ENCODE measurements at places on chromosomes 13 and 19.

DNA sequence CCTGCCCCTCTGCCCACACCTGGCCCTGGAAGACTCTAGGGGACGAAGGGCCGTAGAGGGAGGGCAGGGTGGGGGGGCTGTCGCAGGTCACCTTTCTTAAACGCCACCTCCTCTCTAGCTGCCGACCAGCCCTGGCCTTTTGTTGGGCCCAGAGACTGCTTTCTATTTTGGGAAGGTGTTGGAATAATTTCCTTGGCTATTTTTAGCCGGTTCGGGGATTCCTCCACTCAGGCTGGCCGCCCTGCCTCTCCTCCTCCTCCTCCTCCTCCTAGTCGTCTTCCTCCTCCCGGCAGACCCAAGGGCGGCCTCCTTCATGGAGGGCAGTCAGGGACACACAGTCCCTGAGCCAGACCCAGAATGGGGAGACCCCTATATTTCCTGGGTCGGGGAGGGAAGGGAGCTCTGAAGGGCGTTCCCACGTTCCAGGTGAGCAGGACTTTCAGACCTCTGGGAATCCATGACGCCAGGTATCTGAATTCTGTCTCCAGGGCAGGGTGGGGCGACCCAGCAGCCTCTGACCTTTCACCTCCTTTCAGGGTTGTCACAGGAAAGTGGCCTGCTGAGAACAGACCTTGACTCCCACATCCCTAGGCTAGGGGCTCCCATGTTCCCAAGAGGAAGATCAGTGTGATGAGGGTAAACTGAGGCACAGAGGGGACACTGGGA, 19.9 kb downstream of the GADD45B start:
- DNase-seq: no peak

DNA sequence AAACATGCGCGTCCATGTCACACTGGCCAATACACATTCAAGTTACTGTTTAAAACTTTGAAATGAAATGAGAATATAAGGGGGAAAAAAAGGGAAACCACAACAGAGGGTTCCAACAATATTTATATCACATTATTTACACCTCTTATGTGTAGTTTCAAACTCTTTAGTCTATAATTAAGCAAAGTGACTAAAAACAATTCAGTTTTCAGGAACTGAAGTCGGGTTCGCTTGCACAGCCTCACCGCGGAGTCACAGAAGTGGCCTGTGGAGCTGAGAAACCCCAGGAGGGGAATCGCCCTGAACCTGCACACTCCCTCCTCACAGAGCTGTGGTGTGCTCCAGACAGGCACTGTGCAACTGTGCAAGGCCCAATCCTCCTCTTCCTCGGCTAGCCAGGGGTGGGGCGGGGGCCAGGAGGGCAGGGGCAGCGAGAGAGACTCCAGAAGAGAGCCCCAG, 75.9 kb downstream of the STK24 start:
- no peak for DNase-seq

DNA sequence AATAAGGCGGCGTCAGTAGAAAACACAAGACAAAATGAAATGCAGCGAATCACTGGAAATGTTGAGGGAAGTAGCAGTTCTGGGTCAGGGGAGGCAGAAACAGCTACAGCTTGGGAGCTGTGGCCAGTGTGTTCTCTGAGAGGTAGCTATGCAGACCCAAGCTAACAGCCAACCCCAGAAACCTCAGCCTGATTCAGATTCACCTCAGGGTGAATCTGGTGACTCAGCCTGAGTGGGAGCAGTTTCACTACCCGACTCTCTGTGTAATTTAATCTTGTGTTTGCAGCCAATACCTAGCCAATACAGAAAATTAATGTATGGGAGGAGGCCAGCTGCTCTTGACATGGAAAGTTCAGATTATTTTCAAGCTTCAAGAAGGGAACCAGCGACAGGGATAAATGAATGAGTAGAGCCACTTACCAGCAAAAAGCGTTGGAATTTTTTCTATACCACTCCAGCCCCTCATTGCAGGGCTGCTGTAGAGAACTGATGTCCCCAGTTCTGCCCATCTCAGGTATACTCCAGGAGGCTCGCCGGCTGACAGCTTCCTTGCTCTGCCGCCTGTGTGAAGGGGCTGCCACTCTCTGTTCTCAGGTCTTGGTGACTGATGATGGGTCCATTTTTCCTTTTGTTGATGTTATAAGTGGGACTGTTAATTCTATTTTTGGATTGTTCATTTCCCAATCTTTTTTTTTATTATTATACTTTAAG, 8.9 kb downstream of the IGFL3 start:
- no peak for DNase-seq

- no peak for DNase-seq
Measured at GRCh38 chr13:57491318-57491717, 140.2 kb upstream of the PCDH17 start.

- no peak for DNase-seq
Measured at GRCh38 chr13:77544355-77544754, 8.8 kb downstream of the SCEL start.

- no peak for DNase-seq
Measured at GRCh38 chr13:28872427-28873176, 52.5 kb downstream of the MTUS2 start.

GRCh38 chr19:7500811-7501450, 12.1 kb upstream of the PEX11G start:
- DNase-seq: no peak

- DNase-seq: no peak
Measured at GRCh38 chr19:33740811-33741396, 55.8 kb upstream of the KCTD15 start.

- DNase-seq: no peak
Measured at GRCh38 chr13:43139211-43139610, 115.8 kb downstream of the DNAJC15 start.

DNA sequence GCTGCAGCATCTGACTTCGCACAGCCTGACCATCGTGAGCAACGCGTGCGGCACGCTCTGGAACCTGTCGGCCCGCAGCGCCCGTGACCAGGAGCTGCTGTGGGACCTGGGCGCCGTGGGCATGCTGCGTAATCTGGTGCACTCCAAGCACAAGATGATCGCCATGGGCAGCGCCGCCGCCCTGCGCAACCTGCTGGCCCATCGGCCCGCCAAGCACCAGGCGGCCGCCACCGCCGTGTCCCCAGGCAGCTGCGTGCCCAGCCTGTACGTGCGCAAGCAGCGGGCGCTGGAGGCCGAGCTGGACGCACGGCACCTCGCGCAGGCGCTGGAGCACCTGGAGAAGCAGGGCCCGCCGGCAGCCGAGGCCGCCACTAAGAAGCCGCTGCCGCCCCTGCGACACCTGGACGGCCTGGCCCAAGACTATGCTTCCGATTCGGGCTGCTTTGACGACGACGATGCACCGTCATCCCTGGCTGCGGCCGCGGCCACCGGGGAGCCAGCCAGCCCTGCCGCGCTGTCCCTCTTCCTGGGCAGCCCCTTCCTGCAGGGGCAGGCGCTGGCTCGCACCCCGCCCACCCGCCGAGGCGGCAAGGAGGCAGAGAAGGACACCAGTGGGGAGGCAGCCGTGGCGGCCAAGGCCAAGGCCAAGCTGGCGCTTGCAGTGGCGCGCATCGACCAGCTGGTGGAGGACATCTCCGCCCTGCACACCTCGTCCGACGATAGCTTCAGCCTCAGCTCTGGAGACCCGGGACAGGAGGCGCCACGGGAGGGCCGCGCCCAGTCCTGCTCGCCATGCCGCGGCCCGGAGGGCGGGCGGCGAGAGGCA, 13.6 kb downstream of the C19orf25 start:
- peak; percentile 30 for DNase-seq

GRCh38 chr19:40604647-40605215, 3.6 kb downstream of the LTBP4 start:
- DNase-seq: no peak

DNA sequence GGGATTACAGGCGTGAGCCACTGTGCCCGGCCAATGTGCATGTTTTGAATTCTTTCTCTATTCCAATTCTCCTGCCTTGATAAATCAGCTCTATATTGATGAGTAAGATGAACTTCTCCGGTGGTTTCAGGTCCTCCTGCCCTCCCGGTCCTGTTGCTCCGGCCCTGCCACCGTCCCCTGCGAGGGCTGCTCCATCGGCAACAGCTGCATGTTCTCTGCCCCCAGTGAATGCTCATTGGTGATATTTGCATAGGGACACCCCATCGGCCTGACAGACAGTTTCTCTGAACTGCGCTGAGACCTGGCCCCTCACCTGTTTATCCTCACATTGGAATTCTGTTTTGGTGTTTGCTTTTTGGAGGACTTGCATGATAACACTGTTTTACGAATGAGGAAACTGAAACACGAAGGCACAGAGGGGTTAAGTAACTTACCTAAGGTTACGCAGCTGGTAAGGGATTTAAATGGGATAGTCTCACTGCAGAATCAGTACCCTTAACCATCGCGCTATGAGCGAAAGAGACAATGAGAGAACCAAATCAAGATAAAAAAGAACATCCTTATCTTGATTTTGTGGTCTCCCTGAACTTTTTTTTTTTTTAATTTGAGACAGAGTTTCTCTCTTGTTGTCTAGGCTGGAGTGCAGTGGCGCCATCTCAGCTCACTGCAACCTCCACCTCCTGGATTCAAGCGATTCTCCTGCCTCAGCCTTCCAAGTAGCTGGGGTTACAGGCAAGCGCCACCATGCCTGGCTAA, 32.2 kb downstream of the ZNF557 start:
- no peak for DNase-seq

DNA sequence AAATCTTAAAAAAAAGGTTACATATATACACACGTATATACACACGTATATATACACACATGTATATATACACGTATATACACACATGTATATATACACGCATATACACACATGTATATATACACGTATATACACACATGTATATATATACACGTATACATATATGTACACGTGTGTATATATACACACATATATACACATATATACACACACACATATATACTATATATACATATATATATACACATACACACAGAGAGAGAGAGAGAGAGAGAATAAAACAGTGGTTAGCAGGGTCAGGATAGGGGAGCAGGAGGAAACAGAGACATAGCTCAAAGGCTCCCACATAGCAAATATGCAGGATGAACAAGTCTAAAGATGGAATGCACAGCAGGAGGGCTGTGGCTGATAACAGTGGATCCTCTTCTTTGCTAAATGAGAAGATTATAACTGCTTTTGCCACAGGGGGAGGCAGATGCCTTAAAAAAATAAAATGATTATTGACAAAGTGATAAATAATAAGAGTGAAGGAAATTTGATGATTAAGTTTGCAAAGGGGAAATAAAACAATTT, 714.5 kb downstream of the UQCRFS1 start:
- no peak for DNase-seq

DNA sequence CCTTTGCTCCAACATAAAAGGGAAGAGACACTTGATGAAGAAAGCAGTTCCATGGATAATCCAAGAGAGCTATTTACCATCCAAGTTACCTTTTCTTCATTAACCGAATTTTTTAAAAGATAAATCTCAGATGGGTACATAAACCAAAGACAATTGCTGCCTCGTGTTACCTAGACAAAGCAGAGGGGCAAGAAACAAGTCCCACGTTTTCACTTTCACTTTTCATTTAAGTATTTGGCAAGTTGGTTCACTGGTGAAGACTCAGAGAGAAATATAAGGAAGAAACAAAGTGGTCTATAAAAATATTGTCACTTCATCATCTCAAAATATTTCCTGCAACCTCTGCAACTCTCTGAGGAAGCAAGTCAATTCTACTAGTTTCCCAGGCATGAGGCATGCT, 446.1 kb downstream of the FGF14 start:
- no peak for DNase-seq

DNA sequence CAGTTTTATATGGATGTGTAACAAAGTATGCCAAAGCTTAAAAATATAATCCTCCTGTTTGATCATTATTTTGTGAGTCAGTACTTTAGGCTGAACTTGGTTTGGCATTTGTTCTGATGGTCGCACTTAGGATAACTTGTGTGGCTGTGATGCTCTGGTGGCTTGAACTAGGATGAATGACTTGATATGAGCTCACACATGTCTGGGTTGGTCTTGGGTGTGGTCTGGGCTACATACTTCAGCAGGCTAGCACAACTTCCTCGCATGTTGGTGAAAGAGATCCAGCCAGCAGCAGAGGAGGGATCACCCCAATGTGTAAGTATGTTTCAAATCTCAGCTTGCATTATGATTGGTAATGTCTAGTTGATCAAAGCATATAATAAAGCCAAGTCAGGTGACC, 969.1 kb upstream of the PCDH9 start:
- DNase-seq: no peak

GRCh38 chr13:40153516-40153915, 498.1 kb downstream of the COG6 start:
- no peak for DNase-seq

DNA sequence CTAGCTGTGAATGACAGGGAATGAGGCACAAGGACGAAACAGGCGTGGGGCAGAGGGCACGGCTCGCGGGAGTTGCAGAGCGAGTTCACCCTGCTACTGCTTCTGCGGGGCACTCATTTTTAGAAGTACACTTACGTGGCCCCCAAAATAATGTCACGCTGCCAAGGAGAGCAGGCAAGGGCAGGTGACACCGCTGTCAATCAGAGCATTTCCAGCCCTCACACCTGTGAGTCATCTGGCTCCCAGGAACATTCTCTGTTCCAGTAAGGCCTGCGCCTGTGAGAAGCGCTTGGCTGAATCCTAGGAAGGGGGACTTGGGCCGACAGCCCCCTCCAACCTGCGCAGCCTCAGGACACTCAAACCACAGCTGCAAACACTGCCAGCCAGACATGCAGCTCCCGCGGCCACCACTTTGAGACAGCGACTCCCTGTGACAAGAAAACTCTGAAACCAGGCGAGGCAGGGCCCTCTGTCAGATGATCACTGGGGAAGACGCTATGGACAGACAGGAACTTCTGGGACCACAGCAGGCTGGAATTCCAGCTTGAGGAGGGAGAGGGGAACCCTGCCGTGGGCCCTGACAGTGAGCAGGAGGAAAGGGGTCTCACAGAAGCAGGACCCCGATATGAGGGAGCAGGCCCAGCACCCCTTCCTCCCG, 12.7 kb downstream of the DOT1L start:
- no peak for DNase-seq

GRCh38 chr13:46663206-46664037, 110.5 kb downstream of the LRCH1 start:
- DNase-seq: no peak

DNA sequence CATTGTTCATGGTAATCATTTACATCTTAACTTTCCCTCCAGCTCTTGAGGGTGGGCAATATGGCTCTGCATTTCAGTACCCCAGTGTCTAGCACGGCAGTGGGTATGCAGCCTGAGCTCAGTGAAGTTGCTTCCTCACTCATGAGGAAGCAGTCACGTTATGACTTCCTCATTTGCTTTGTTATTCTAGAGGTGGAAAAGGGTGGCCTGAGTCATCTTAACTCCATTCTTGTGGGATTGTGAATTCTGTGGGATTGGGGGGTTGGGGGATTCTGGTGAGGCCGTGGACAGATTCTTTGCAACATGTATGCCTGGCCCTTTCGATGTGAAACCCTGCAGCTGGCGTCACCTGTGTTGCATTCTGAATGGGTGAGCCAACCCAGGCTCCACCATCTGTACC, 406.7 kb upstream of the ZNF507 start:
- no peak for DNase-seq

- no peak for DNase-seq
Measured at GRCh38 chr19:31583148-31583547, 233.9 kb upstream of the TSHZ3 start.

DNA sequence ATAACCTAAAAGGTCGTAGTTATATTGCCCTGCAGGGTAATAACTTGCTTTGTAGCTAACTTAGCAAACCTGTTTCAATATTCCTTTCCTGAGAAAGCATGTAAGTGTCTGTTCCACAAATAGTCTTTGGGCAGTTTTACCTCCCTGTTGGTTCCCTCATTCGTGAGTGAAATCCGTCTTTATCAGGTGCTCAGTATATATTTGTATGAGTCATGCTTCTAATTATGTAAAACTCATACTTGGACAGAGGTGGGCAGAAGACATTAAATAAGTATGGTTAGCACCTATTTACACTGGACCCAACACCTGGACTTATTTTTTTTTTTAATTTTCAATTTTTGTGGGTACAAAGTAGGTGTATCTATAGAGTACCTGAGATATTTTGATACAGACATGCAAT, 44.9 kb upstream of the MEDAG start:
- DNase-seq: no peak
